Caco-2 (cell line): ENCODE measurements at places on chromosomes 4 and X. TPM values are rescaled to one million over a fixed set of nuclear protein-coding genes. Genes with fewer than 3 reads are reported as not detected.

DNA sequence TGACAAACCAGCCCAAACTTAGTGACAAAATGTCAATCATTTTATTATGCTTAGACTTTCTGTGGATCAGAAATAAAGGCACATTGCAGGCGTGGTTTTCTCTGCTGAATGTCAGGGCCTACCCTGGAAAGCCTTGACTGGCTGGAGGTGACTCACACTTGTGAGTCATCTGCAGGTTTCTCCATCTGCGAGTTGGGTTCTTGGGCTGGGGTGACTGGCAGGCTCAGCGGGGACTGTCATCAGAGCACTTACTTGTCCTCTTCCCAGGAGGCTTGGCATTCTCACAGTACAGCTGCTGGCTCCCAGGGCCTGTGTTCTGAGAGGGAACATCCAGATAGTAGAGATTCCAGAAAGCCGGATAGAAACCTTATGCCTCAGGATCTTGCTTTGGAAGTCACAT, 153.8 kb upstream of the AGA start:
- H3K27me3 ChIP-seq = no peaks in the 10 kb centered on the region
- no peak overlapping the region for H3K27ac ChIP-seq
- no peak for DNase-seq
- H3K4me1 ChIP-seq = no peaks in the 10 kb centered on the region
- no peaks in the 10 kb centered on the region for H3K36me3 ChIP-seq

Gene PASD1
- not detected in 2 replicates for total RNA-seq

- no peaks in the 10 kb centered on the region for H3K4me1 ChIP-seq
- H3K27me3 ChIP-seq = no peaks in the 10 kb centered on the region
- no peak overlapping the region for H3K4me3 ChIP-seq
- H3K27ac ChIP-seq = no peak overlapping the region
These were observed 95.8 kb downstream of the TAB3 start for GRCh38 chrX:30793075-30793766.

Gene GNL3L
- 61.0 and 64.3 TPM in 2 replicates for total RNA-seq

- DNase-seq = no peak
- H3K36me3 ChIP-seq = no peaks in the 10 kb centered on the region
- no peak overlapping the region for H3K4me3 ChIP-seq
- H3K4me1 ChIP-seq = no peaks in the 10 kb centered on the region
- H3K27ac ChIP-seq = no peak overlapping the region
- no peaks in the 10 kb centered on the region for H3K27me3 ChIP-seq
These were observed 1147.6 kb upstream of the PCDH10 start for GRCh38 chr4:132001542-132001941.

DNA sequence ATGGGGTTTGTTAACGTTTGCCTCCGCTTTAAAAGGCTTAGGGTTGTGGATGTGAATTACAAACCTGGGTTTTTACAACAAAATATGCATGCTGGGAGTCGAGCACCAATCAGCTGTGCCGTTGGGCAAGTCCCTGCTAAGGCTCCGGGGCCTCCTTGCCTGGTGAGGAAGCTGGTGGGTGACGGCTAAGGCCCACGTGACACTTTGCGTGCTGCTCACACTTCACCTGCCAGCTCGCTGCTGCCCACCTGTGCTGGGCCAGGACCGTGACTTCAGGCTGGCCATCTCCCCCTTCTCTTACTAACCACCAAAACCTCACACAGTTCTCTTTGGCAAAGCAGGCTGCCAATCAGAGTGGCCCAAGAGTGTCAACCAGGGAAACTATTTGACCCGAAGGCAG, 178.3 kb downstream of the AFAP1 start:
- no peaks in the 10 kb centered on the region for H3K27me3 ChIP-seq
- no peak for DNase-seq
- peak overlapping the region; percentile 42 for H3K27ac ChIP-seq
- H3K4me3 ChIP-seq = no peak overlapping the region

GRCh38 chrX:16239211-16239610, 71.9 kb downstream of the MAGEB17 start:
- no peak overlapping the region for H3K27ac ChIP-seq
- no peaks in the 10 kb centered on the region for H3K36me3 ChIP-seq
- no peak overlapping the region for H3K4me3 ChIP-seq
- H3K27me3 ChIP-seq = no peaks in the 10 kb centered on the region
- DNase-seq = no peak
- H3K4me1 ChIP-seq = no peaks in the 10 kb centered on the region

- no peaks in the 10 kb centered on the region for H3K36me3 ChIP-seq
- no peak overlapping the region for H3K27ac ChIP-seq
- H3K4me3 ChIP-seq = no peak overlapping the region
These were observed 218.5 kb downstream of the SPANXN3 start for GRCh38 chrX:143298663-143299241.

Gene CFI
- 0.19 TPM in 1 of 2 replicates, not detected in the other for total RNA-seq

DNA sequence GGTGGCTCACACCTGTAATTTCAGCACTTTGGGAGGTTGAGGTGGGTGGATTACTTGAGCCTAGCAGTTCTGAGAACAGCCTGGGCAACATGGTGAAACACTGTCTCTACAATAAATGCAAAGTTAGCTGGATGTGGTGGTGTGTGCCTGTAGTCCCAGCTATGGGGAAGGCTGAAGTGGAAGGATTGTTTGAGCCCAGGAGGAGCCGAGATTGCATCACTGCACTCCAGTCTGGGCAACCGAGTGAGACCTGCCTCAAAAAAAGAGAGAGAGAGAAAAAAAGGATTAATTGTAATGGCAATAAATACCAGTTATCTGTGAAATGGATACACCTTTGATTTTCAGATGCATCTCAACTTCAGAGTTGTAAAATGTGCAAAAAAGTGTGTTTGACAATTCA, 58.8 kb downstream of the SPRY1 start:
- H3K36me3 ChIP-seq = no peaks in the 10 kb centered on the region
- no peaks in the 10 kb centered on the region for H3K4me1 ChIP-seq
- no peak overlapping the region for H3K4me3 ChIP-seq

- DNase-seq = no peak
- no peak overlapping the region for H3K27ac ChIP-seq
- no peaks in the 10 kb centered on the region for H3K36me3 ChIP-seq
- no peak overlapping the region for H3K4me3 ChIP-seq
- H3K4me1 ChIP-seq = no peaks in the 10 kb centered on the region
These were observed 48.3 kb downstream of the HMGB3 start for GRCh38 chrX:151031391-151031975.
